Stimulated activated CD8-positive, alpha-beta memory T cell treated with anti-CD3 and anti-CD28 coated beads, Interleukin-7, amount 100 ng/mL, for 4 hours (primary cell): ENCODE measurements at places on chromosomes 3 and 15.

DNA sequence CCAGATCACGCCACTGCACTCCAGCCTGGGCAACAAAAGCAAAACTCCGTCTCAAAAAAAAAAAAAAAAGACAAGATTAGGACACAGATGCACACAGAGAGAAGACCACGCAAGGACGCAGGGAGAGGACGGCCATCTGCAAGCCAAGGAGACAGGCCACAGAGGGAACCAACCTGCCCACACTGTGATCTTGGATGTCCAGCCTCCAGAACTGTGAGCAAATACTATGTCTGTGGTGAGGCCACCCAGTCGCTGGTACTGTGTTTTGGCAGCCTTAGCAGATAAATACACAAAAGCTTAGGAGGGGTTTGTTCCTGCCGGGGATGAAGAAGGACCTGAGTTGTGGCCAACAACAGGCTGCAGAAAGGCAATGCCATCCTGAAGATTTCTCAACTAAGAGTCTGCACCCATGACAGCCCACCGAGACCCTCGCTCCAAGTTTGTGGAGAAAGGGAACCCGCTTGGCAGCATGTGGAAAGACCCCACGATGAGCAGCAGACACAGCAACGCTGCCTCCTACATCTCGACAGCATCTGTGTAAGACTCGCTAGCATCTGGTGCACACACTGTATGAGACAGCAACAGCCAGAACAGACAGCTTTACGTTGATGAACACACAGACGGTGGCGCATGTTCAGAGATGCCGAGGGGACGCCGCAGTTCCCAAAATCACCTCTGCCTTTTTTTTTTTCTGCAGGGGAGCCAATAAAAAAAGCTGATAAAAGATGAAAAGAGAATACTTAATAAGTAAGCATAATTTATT, 13.7 kb downstream of the CYFIP1 start:
- no peak for DNase-seq

- no peak for DNase-seq
These were observed 39.5 kb downstream of the BTLA start for GRCh38 chr3:112459750-112460149.

DNA sequence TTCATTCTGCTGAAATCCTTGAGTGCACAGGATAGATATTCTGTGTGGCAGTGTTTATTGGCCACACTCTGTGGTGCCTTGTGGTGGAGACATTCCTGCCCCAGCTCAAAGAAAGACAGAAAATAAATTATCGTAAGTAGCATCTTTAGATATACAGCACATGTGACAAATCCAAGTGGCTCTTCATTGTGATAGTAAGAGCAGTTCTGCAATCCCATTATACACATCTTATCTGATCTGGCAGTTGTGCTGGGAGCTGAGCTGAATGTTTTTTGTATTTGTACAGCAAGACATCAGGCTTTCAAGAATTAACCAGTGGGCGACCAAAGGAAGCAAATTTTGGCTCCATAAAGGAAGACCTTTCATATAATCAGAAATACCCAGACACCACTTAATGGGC, 235.3 kb upstream of the MRPL3 start:
- DNase-seq = no peak

GRCh38 chr15:93859176-93859575, 372.2 kb upstream of the MCTP2 start:
- DNase-seq = no peak

- DNase-seq = no peak
These were observed 287.4 kb upstream of the SLCO3A1 start for GRCh38 chr15:91566141-91566540.

DNA sequence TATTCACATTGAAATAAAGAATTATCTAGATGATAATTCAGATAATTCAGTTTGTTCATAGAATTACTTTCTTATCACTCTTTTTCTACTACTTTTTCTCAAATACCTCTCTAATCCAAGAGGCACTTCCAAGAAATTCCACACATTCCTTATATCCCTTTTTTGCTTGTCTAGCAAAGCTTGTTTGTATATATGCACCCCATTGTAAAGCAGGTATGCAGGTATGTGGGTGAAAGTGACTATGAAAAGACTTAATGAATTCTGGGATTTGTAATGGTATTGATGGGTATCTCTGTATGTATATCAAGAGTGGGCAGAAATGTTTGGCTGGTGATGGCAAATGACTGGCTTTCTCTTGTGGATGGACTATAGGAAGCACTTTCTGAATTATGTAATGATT, 94.1 kb upstream of the FGF7 start:
- DNase-seq = no peak

DNA sequence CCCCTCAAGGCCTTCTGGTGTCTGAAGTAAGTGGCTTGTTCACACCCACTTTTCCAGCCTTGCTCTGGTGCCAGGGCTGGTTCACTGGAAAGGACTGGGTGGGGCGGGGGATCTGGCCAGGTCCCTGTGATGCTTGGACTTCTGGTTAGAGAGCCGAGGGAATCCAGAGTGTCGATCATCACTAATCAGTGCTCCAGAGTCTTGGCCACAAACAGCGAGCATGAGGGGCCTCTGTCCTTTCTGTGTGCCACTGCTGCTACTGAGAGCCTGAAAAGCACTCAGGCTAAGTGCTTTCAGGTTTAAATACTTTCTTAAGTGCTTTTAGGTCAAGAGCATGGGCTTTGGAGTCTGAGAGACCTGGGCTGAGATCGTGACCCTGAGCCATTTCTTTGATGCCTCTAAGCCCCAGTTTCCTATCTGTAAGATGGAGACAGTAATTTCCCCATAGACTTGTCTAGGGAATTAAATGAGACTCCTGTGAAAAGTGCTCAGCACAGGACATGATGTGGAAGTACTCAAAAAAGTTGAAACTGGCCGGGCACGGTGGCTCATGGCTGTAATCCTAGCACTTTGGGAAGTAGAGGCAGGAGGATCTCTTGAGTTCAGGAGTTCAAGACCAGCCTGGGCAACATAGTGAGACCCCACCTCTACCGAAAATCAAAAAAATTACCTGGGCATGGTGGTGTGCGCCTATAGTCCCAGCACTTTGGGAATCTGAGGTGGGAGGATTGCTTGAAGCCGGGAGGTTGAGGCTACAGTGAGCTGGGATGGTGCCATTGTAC, 53.8 kb upstream of the SEC22A start:
- no peak for DNase-seq

DNA sequence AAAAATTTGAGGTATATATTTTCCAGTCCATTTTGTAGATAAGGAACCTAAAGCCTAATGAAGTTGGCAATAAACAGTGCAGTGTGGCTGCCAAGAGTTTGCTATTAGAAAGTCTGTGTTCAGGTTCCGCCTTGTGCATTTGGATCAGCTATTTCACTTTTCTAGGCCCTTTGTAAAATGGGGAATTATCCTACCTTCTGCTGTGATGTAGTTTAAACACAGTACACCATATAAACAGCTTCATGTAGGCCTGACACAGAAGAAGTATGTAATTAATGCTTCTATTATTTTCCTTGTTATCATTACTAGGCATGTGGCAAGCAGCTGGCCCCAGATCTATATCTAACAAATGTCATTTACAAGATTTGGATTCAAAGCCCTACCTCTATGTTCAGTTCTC, 456.3 kb downstream of the GABRG3 start:
- DNase-seq = no peak

GRCh38 chr3:157508461-157508860, 5.2 kb upstream of the VEPH1 start:
- DNase-seq = no peak

DNA sequence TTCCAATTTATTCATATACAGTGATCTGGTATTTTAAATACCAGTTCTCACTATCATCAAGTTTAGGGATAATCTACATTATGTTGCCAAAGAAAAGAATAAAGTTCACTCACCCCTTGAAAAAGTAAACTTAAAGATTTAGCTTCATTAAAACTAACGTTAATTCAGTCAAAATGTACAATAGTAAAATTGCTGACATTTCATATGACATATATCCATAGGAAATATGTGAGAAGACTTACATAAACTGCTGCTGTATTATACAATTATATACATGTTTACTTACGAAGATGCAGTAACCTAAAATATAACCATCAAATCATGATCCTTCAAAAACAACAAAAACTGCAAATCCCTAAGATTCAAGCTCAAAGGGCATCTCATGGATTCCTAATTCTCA, 44.0 kb downstream of the ATR start:
- DNase-seq = no peak

DNA sequence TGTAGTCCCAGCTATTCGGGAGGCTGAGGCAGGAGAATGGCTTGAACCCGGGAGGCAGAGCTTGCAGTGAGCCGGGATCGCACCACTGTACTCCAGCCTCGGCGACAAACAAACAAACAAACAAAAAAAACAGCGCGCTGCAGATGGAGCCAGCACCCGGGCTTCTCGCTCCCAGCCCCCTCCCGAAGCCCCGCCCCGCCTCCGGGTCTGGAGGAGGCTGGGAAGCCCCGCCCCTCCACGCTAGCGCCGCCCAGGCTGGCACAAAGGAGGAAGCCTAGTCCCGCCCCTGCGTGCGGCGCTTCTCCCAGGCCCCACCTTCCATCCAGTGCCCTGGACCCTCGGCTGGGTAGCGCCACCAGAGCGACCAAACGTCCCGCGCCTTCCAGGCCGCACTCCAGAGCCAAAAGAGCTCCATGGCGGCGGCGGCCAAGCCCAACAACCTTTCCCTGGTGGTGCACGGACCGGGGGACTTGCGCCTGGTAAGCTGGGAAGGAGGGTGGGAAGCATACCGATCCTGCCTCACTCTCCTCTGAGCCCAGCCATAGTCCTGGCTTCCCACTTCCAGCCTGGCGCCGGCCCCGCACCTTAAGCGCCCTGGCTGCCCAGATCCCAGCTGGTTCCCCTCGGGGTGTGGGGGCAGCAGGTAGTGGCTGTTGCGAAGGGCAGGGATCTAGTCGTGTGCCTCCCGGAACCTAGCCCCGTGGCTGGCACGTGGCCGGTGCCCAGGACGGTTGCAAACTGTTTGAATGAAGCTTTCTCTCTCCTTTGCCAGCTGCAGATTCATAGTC, at the start of gene SORD:
Gene SORD, plus strand, starts transcription at position 325 of the 788 bp plus-strand sequence. Its CDS starts 89 bp downstream, at position 414.
- peak; percentile 76 for DNase-seq

DNA sequence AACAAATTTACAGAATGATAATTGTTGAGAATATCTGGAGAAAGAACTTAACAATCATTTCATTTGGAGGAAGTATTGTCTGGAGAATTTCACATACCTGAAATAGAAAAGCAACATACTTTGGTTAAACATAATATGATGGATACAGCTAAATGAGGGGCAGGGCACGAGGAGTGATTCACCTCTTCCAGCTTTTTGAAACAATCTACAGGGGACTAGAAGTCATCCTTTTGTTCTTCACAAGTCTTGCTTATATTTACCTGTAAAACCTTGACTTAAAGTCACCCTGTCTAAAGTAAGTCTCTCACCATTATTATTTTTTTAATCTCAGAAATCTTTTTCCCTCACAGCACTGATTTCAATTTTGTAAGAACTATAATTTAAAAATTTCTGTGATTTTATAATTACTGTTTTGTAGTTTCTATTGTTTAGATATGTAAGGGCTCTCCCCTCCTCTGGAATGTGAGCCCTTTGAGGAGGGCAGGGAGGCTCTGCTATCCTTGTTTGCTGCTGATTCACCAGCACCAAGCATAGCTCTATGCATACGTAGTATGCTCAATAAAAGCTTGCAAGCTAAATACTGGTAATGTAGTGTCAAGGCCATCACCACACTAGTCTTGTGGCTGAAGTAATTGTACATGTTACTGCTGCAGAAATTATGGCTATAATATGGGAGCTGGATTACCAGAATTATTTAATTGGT, 193.9 kb upstream of the THRB start:
- DNase-seq = no peak

DNA sequence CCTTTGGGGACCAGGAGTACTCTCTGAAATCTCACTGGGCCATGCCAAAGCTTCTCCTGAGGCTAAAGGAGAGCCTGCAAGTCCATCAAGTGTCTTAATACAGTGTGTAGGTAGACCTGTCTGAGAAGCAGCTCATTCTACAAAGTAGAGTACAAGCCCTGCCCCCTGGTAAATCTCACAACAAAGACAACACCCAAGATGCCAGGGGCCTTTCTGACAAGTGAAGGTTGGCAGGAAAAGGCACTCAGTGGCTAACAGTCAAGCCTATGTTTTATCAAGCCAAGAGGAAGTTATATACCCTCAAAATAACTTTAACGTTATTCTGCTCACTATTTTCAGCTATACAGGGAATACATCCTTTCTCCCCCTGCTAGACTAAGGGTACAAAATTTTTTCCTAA, 58.3 kb downstream of the NMNAT3 start:
- no peak for DNase-seq

GRCh38 chr3:30982416-30983075, 88.1 kb upstream of the GADL1 start:
- no peak for DNase-seq

DNA sequence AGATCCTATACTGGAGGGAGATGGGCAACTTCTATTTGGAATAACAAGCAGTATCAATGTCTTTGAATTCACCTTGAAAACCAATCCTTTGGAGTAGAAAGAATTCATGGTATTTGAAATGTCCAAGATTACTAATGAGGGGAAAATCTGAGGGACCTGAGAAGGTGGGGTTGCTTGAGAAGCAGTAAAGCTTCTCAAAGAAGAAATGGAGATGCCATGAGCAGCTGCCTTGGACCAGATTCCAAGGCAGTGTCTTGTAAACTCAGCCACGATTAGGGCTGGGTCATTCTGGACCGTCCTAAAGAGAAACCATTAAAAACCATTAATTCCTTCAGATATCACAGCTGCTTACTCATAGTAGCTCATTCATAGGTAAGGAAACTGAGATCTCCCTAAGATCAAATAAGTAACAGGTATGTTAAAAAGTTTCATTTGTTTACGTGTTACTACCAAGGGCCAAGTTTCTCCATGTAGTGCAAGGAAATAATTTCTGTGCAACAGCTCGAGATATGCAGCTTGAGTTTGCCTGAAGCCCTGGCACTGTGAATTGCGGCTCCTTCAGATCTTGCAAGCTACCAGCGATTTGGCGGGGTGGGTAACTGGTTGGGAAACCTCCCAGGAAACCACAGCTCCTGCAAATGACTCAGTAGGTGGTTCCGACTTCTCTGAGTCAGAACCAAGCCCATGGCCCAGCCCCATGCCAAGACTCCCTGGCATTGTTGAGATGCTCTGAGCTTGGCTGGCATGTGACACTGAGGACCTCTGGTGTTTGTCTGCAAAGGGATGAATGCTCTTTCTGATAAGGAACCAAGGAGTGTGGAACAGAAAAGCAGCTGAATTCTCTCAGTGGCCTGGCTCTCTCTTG, 296.8 kb downstream of the RORA start:
- peak; percentile 53 for DNase-seq

DNA sequence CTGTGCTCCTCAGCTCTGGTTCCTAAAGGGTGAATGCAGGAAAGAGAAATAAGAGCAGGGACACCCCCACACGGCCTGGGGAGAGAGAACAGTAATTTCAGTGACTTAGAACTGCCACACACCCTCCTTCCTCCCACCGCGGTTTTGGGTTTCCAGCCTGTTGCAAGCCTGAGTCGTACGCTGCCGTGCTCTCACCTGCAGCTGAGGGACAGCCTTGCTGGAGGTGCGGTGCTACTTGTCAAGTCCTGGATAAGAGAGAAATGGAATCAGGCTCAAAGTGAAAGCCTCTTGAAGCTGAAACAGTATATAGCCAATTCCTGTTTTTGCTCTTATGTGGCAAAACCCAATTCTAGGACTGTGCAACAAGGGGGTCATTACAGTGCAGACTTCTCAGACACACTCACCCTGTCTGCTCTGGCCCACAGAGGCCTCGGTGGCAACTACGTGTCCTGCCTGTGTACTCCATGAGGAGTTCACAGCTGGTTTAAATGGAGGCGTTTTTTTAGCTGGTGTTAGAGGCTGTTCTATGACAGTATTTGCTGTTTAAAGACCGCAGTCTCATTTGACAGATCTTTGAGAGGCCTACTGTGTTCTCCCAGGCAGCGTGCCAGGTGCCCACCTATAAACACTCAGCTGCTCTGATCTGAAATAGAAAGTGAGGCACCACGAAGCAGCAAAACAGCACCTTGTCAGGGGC, 42.9 kb downstream of the TBC1D2B start:
- DNase-seq = peak; percentile 74
